ENCODE measurements at places on chromosomes 2 and 18. TPM values are rescaled to one million over a fixed set of nuclear protein-coding genes. Genes with fewer than 3 reads are reported as not detected.
A peak's percentile ranks its signal among the peaks of the same experiment; 100 is the strongest.

Gene UGT1A4
- total RNA-seq = not detected

Gene ALK
- 1.6 TPM for total RNA-seq

Gene EFHD1
- total RNA-seq = 13.8 TPM

Gene SIX3
- total RNA-seq = 0.42 TPM

DNA sequence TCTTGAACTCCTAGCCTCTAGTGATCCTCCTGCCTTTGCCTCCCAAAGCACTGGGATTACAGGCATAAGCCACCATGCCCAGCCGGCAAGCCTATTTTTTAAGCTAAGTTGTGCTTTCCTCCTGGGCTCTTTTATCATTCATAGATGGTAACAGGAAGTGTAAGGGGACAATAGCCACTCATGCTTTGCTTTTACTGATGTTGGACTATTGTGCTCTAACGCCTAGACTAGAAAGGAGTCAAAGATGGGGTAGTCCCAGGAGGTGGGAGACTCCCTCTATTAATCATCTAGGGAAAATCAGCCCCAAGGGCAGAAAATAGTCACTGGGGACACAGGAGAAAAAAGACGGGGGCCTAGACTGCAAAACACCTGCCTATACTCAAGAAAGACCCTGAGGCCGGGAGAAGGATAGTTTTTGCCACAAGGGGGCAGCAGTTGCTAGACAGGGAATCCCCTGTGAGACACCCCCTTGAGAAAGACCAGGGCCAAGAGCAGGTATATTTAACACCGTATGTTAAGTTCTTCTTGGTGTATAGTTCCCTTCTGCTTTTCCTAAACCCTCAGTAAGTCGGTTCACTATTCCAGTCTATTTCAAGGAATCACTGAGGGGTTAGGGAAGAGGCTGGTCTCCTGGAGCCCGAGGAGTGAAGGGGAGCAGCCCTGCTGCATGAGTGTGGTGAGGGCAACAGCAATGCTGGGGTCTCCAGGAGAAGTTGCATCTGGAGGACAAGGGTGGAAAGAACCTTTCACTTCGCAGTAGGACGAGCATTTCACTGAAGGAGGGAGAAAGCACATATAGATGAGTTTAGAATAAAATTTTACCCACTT is 2.1 kb upstream of the CXCR1 start:
- no peak for DNase-seq
- H3K36me3 ChIP-seq = no peaks in the 10 kb centered on the region
- no peak overlapping the region for H3K27ac ChIP-seq
- no peaks in the 10 kb centered on the region for H3K27me3 ChIP-seq
- H3K4me1 ChIP-seq = no peaks in the 10 kb centered on the region

DNA sequence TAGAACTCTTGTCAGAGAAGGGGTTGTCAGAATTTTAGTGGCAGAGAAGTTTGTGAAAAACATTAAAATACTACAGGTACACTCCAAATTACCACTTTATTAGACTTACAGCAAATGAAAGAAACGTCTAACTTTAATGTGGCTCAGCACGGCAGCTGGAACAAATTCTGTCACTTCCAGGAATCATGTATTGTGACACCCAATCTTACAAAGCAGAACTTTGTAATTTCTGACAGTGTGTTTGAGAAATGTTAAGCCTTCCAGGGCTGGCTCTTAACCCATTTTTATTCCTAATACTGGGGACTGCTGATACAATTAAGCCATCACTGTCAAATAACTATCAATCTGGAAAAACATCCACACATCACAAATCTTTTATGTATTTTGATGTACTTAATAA is 216.4 kb downstream of the ZNF385B start:
- H3K27me3 ChIP-seq = no peaks in the 10 kb centered on the region
- H3K4me3 ChIP-seq = no peak overlapping the region
- no peak for DNase-seq
- no peaks in the 10 kb centered on the region for H3K4me1 ChIP-seq
- H3K27ac ChIP-seq = no peak overlapping the region
- no peaks in the 10 kb centered on the region for H3K36me3 ChIP-seq

DNA sequence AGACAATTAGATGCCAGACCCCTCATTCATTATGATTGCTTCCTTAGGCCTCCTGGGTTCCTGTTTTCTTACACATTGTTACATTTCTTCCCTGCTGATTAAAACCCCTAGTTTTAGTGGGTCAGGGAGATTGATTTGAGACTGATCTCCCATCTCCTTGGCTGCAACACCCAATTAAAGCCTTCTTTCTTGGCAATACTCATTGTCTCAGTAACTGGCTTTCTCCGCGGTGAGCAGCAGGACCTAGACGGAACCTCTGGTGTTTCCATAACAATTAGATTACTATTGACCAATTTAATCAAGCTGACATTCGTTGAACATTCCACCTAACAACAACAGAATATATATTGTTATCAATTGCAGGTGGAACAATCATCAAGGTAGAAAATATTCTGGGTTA is 1676.4 kb upstream of the SLC39A10 start:
- no peaks in the 10 kb centered on the region for H3K4me1 ChIP-seq
- no peaks in the 10 kb centered on the region for H3K27me3 ChIP-seq
- no peaks in the 10 kb centered on the region for H3K36me3 ChIP-seq
- H3K27ac ChIP-seq = no peak overlapping the region
- no peak for DNase-seq

GRCh38 chr2:54013996-54014395 is 43.2 kb upstream of the PSME4 start:
- no peaks in the 10 kb centered on the region for H3K36me3 ChIP-seq
- DNase-seq = no peak
- H3K27ac ChIP-seq = no peak overlapping the region
- no peaks in the 10 kb centered on the region for H3K27me3 ChIP-seq

DNA sequence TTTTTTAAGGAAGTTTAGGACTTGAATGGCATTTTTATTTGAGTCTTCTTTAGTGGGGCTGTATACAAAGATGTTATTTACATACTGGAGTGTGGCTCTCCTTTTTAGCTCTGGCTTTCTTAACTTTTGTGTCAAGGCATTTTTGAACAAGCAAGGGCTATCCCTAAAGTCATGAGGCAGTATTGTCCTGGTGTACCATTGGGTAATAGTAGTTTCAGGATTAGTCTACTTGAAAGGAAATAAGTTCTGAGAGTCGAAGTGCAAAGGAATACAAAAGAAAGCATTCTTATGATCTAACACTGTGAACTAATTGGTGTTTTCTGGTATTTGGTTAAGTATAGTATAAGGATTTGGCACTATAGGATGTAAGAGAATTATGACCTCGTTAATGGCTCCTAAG is 1.9 kb upstream of the CYP27A1 start:
- no peaks in the 10 kb centered on the region for H3K27me3 ChIP-seq
- no peak overlapping the region for H3K27ac ChIP-seq
- no peak for DNase-seq
- no peak overlapping the region for H3K4me3 ChIP-seq
- no peaks in the 10 kb centered on the region for H3K36me3 ChIP-seq

DNA sequence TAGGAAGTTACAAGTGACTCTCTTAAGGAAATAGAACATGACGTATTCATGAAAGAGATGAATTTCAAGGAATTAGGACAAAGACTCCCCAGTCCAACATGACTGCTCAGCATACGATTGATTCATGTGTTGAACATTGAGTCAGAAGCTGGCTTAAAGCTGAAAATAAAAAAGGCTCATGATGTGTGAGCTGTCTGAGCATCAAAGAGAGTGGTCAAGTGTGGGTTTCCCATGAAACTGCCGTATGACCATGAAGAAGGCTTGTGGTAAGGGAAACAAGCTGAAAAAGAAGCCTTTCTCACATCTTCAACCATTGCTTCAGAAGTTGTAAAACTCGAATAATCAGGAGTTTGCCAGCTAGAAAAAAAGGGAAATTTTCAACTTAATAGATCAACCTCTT is 201.9 kb upstream of the APCDD1 start:
- no peaks in the 10 kb centered on the region for H3K36me3 ChIP-seq
- H3K4me1 ChIP-seq = no peaks in the 10 kb centered on the region
- DNase-seq = no peak
- H3K27ac ChIP-seq = no peak overlapping the region
- no peak overlapping the region for H3K4me3 ChIP-seq

DNA sequence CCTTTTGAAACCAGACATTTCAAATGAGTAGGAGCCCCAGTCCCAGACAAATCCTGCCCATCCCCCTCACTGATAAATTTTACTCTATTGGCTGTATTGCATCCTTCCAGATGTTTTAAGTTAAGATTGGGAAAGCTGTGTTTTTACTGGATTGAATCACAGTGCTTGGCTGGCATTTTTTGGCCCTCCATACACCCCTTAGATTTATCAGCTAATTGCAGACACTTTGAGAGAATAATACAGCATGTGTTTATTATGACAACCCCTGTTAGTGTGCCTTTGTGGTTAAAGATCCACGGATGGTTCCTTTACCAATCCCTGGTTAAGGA is 74.9 kb downstream of the ANTXR1 start:
- no peak overlapping the region for H3K4me3 ChIP-seq
- no peak overlapping the region for H3K27ac ChIP-seq
- H3K4me1 ChIP-seq = peaks cover 11% of the 10 kb centered on the region
- peaks cover 12% of the 10 kb centered on the region for H3K36me3 ChIP-seq

GRCh38 chr2:113703386-113704299 is 52.8 kb downstream of the SLC35F5 start:
- no peaks in the 10 kb centered on the region for H3K27me3 ChIP-seq
- no peaks in the 10 kb centered on the region for H3K4me1 ChIP-seq
- H3K36me3 ChIP-seq = peaks cover 7% of the 10 kb centered on the region
- no peak for DNase-seq
- H3K4me3 ChIP-seq = no peak overlapping the region

GRCh38 chr2:84641021-84641420 is 124.7 kb downstream of the DNAH6 start:
- H3K4me1 ChIP-seq = no peaks in the 10 kb centered on the region
- H3K4me3 ChIP-seq = no peak overlapping the region
- H3K27ac ChIP-seq = no peak overlapping the region
- H3K27me3 ChIP-seq = no peaks in the 10 kb centered on the region

DNA sequence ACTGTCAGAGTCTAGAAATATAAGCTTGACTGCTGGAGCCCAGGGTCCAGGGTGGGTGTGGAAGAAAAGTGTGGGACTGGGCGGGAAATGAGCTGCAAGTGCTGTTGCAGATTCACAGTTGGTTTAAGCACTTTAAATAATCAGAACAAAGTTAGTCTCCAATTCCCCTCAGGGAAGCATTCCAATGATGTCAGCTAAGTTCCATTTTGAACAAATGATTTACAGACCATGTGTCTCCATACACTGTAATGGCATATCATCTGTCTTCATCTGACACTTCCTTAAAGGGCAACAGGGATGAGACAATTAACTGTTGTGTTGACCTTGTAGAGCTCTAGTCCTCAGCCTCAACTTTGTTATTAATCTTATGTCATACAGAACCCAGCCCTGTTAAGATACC is 31.5 kb upstream of the REG3A start:
- no peak overlapping the region for H3K4me3 ChIP-seq
- no peak for DNase-seq
- no peak overlapping the region for H3K27ac ChIP-seq
- no peaks in the 10 kb centered on the region for H3K36me3 ChIP-seq
- no peaks in the 10 kb centered on the region for H3K27me3 ChIP-seq

DNA sequence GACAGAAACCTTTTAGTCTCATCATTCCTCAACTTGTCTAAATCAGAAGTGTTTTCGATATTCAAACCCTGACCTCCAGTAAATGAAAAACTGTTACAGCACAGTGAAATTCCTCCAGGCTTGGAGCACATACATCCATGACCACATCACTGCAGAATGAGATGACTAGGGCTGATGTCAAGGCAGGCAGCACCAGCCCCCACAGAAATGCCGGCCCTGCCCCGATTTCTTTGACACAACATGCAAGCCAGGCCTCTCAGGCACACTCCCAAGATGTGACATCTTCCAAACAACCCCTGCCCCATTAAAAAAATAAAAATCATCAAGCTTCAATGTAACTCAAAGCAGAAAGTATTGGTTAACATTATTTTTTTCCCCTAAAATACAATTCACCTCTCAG is 103.3 kb downstream of the CTAGE1 start:
- no peak overlapping the region for H3K27ac ChIP-seq
- no peaks in the 10 kb centered on the region for H3K36me3 ChIP-seq
- no peaks in the 10 kb centered on the region for H3K27me3 ChIP-seq
- H3K4me3 ChIP-seq = no peak overlapping the region

- no peak overlapping the region for H3K4me3 ChIP-seq
- H3K4me1 ChIP-seq = peaks cover 5% of the 10 kb centered on the region
- H3K27ac ChIP-seq = no peak overlapping the region
- H3K36me3 ChIP-seq = no peaks in the 10 kb centered on the region
These were observed 36.5 kb upstream of the CYTIP start for GRCh38 chr2:157480182-157480961.

GRCh38 chr18:49875783-49876182 is 62.5 kb upstream of the ACAA2 start:
- no peak overlapping the region for H3K4me3 ChIP-seq
- H3K27me3 ChIP-seq = no peaks in the 10 kb centered on the region
- H3K4me1 ChIP-seq = no peaks in the 10 kb centered on the region
- no peak overlapping the region for H3K27ac ChIP-seq

DNA sequence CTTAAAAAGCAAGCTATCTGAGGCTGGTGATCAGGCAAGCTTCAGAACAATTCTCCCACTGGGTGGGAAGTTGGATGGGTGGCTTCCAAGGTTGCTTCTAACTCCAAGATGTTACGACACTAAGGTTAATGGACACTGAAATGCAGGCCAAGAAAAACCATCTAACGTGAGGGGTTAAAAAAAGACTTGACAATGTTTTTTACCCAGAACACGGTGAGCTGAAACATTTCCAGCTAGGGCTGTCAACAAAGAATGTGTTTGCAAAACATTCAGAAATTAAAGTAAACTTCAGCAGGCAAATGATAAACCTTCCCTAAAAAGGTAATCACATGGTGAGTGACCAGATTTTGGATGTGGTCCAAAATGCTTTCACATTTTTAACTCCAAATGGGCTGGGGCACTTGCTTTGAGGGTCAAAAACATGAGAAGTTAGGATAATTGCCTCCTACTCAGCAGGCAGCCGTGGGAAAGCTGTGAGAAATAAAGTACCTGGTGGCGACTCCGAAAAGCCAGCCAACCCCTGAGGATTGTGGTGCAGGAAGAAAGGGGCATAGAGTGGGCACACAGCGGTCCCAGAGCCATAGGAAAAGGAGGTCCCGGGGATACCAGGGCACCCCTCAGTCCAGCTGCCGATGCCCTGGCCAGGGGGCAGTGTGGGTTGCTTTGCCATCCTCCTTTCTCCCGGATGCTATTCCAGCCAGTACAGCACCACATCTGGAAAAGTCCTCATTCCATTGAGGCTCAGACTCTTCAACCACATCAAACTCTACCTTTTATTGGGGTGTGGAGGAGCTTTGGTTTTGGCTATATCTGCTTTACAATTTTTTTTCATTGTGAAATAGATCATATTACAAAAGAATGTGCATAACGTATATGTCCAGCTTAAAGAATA is 90.0 kb upstream of the ATL2 start:
- H3K4me3 ChIP-seq = no peak overlapping the region
- H3K27me3 ChIP-seq = no peaks in the 10 kb centered on the region
- H3K27ac ChIP-seq = peak overlapping the region; percentile 95

DNA sequence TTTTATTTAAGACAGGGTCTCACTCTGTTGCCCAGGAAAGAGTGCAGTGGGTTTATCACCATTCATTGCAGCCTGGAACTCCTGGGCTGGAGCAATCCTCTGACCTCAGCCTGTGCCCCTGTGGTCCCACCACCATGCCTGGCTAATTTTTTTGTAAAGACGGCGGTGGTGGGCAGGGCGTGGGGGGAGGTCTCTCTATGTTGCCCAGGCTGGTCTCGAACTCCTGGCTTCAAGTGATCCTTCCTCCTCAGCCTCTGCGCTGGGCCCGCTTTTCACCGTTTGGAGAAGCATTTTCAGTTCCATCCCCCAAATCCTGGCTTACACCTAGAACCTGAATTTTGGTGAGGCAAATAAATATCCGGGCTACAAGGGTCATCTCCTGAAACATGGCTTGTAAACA is 1.4 kb upstream of the ATP5F1A start:
- H3K4me3 ChIP-seq = no peak overlapping the region
- no peak overlapping the region for H3K27ac ChIP-seq
- peaks cover 1% of the 10 kb centered on the region for H3K36me3 ChIP-seq
- H3K4me1 ChIP-seq = peaks cover 39% of the 10 kb centered on the region
- no peak for DNase-seq
- H3K27me3 ChIP-seq = no peaks in the 10 kb centered on the region
